ENCODE measurements at places on chromosomes 3 and 15.
A peak's percentile ranks its signal among the peaks of the same experiment; 100 is the strongest.

DNA sequence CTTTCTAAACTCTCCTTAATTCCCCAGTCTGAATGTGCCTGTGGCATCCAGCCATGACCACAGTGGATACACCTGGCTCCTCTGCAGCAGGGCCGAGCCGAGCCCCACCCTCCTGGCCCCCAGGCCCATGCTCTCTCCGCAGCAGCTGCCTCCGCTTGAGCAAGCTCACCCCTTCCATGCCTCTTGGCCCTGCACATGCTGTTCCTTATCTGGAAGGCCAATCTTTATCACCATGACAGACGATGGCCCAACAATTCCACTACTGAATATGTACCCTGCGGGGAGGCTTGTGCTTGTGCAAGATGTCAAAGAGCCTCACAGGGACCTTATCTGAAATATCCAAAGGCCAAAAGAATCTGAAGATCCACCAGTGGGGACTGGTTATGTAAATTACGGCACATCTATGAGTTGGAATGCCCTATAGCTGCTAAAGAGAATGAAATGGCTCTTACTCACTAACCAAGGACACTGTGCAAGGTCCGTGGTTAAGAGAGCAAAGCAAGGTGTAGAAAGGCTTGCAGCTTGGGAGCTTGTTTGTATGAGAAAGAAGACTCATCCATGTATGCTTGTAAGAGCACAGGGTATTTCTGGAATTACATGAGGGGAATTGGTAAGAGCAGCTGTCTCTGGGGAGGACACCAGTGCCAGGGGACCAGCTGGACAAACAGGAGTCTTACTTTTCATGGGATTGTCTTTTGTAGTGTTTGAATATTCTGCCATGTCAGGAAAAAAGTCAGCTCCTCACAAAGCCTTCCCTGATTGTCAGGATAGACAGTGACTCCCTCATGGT is 55.2 kb downstream of the WNT7A start:
- DNase-seq = no peak

GRCh38 chr3:53841296-53841695 is 4.9 kb downstream of the CHDH start:
- no peak for DNase-seq

- no peak for DNase-seq
Observed at GRCh38 chr3:186299327-186299726, 62.7 kb downstream of the DGKG start.

GRCh38 chr3:14228681-14229470 is 50.3 kb downstream of the LSM3 start:
- DNase-seq = no peak

- no peak for DNase-seq
Observed at GRCh38 chr3:149575213-149575960, 82.4 kb downstream of the WWTR1 start.

- DNase-seq = no peak
Observed at GRCh38 chr3:112763258-112763657, 83.4 kb downstream of the CD200R1L start.

DNA sequence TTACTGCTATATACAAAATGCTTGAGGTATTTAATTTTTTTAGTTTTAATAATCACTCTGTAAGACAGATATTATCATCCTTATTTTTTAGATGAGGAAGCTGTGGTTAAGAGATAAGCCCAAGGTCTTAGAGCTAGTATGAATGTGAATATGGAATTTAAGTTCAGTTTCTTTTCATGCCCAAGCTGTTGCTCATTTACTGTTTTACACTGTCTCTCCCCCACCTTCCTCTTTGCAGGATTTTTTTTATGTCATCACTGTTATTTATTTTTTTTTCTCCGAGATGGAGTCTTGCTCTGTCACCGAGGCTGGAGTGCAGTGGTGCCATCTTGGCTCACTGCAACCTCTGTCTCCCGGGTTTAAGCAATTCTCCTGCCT is 22.5 kb downstream of the MAP2K5 start:
- DNase-seq = no peak

- no peak for DNase-seq
Observed at GRCh38 chr3:197007953-197008352, 21.7 kb downstream of the MELTF start.

DNA sequence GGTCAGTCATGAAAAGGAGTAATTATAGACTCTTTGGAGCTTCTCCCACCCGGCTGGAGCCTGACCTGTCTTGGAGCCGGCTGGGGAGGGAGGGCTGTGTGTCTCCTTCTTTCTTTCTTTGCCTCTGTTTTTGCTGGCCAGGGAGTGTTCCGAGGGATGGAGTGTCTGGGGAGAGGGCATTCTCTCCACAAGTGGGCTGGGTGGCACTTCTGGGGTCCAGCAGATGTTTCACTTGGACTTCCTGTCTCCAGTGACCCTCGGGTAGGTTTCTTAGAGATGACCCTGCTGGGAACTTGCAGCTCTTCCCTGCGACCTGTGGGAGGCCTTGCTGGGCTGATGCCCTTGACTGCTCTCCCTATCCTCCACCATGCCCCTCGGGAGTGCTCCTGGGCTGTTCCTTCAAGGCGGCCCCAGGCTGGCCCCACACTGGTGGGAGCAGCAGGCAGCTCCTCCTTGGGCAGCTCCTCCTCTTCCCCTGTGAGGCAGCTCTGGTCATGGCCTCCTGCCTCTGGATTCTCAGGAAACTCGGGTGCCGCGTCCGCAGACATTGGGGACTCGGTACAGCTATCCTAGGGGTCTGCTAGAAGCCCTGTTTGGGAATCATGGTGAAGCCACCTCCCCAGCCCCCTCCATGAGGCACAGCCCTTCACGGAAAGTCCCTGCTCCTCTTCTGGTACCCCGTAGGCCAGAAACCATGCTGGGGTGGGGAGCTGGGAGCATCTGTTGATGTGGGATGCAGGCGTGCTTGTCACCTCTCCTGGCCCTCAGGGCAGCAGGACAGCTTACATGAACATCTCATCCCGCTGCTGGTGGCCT is 44.9 kb downstream of the APBA2 start:
- DNase-seq = peak; percentile 9

- DNase-seq = no peak
Observed at GRCh38 chr3:195441476-195441991, 1.3 kb downstream of the ACAP2 start.

- DNase-seq = no peak
Observed at GRCh38 chr3:23994244-23994569, 49.1 kb downstream of the NR1D2 start.

GRCh38 chr3:36494461-36495109 is 114.3 kb downstream of the STAC start:
- DNase-seq = no peak

- no peak for DNase-seq
Observed at GRCh38 chr3:154616298-154616697, 186.3 kb upstream of the GPR149 start.

GRCh38 chr3:197261164-197261509 is 37.3 kb downstream of the DLG1 start:
- DNase-seq = no peak

DNA sequence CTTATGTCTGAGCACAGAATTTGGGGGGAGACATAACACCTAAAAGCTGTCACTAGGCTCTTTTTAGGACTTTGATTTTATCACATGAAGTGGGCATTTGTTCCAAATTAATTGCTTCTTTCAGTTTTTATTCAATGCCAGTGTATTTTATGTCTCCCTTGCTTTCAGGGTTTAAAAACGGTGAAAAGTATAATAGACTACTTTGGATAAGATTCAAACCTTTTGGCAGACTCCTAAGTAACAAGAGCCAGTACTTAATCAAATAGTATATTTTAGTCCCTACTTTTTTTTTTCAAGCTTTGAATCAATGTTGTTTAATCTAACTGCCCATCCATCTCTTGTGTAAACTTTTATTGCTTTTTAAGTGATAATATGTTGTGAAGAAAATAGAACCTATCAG is 847.2 kb upstream of the DPPA4 start:
- DNase-seq = no peak

- no peak for DNase-seq
Observed at GRCh38 chr3:108225221-108225620, 3.0 kb upstream of the IFT57 start.

DNA sequence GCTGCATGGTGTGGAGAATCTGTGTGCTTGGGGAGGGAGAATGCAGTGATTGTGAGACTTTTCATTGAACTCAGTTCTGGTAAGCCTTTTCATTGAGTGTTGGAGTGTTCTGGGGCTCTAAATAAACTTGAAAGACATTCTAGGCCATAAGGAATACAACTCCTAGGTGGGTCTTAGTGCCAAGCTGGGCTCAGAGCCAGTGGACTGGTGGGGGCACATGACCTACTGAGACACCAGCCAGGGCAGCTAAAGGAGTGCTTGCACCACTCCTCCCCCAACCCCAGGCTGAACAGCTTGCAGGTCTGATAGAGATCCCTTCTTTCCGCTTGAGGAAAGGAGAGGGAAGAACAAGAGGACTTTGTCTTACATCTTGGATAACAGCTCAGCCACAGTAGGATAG is 21.7 kb upstream of the KPNA4 start:
- DNase-seq = no peak

GRCh38 chr15:59333401-59334075 is 39.1 kb downstream of the MYO1E start:
- no peak for DNase-seq

- no peak for DNase-seq
Observed at GRCh38 chr3:78812166-78812565, 955.6 kb downstream of the ROBO1 start.

GRCh38 chr15:85475711-85476110 is 95.3 kb downstream of the AKAP13 start:
- no peak for DNase-seq

DNA sequence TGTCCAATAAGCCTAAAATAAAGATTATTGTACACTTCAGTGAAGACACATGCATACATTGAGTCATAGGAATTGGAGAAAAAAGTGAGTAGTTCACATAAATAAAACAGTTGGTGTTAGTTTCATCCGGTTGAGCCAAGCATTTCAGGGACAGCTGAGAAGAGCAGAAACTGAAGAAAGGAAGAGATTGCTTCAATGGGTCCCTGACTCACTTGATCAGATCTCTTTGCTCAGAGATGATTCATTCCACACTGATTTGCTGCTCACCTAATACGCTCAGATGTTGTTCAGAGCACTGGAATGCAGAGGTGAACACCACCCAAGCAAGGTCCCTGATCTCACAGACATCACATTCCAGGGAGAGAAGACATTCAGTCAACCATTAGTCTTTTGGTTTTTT is 93.7 kb downstream of the RAD18 start:
- no peak for DNase-seq

GRCh38 chr15:71348597-71348996 is 233.3 kb downstream of the THSD4 start:
- no peak for DNase-seq

DNA sequence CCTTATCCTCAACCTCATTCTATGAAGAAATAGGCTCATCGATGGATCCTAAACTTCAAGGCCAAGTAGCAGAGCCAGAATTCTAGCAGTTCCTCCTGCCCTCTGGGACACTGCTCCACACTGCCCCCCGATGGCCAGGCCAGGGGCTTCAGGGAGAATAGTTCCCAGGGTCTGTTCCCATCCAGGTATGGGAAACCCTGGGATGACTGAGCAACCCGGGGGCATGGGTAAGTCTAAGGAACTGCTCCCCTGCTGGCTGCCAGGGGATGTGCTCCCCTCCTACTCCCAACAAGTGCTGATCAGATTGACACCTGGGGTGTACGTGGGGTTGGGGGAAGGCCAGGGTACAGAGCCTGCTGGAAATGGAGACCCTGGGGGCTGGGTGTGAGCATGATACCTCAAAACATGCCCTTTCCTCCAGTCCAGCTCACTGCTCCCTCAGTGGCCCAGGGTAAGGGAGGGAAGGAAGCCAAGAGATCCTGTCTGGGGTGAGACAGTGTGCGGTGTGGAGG is 7.6 kb downstream of the ULK3 start:
- peak; percentile 54 for DNase-seq

DNA sequence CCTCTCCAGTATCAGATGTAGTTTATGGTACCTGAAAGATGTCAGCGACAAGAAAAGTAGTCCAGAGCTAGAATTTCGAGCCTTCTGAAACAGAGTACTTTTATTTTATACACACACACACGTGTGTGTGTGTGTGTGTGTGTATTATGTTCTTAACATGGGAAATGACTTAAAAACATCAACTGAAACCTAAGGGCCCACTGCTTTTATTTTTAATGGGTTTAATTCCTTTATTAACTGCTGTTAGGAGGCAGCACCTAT is 1.9 kb downstream of the TCF12 start:
- DNase-seq = no peak

GRCh38 chr15:97627634-97628033 is 332.9 kb upstream of the ARRDC4 start:
- no peak for DNase-seq

GRCh38 chr3:132682201-132682600 is 22.1 kb downstream of the UBA5 start:
- no peak for DNase-seq

DNA sequence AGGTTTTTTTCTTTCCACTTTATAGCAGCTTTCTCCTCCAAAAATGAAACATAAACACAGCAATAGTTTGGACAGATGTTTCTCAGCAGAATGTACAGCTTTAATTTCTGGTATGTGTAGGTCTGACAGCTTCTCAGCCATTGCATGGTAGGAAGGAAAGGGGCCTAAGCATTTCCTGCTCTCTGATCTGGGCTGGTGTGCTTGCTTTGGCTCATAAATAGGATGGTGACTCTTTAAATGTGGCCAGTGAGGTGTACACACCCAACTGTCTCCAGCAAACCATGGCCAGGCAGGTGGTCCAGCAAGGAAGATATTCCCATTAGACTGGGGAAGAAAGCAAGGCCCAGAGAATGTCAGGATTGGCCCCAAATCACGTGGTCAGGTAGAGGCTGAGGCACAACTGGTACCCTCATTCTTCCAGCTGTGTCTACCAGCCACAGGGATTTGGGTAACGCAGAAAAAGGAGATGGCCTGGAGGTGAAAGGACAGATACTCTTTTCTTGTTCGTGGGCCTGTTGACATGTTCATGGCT is 52.1 kb downstream of the ITGA11 start:
- no peak for DNase-seq

- DNase-seq = no peak
Observed at GRCh38 chr15:28037969-28038590, 61.0 kb downstream of the OCA2 start.

DNA sequence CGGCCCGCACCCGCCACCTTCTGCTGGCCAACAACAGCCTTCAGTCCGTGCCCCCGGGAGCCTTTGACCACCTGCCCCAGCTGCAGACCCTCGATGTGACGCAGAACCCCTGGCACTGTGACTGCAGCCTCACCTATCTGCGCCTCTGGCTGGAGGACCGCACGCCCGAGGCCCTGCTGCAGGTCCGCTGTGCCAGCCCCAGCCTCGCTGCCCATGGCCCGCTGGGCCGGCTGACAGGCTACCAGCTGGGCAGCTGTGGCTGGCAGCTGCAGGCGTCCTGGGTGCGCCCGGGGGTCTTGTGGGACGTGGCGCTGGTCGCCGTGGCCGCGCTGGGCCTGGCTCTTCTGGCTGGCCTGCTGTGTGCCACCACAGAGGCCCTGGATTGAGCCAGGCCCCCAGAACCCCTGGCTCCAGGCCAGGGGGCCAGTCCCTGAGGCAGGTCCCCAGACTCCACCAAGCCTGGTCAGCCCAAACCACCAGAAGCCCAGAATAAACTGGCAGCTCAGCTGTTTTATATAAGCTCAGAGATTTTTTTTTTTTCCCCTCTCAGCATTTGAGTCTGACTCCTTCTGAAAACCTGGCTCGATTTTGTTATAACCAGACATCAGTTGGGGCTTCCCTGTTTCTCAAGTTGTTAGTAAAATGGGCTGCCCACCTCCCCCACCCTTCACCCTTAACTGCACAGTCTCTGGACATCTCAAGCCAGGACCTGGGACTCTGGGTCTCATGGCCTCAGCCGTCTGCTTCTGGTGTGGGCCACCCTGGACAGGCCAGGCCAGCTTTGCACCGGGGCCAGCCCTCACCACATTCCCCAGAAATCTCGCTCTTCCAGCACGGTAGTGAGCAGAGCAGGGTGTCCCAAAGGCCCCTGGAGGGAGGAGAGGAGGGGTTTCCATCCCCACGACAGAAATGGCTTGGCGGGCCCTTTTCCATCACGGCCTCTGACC is 1.6 kb downstream of the GP9 start:
- no peak for DNase-seq

GRCh38 chr3:132622148-132622547 is 25.1 kb downstream of the ACKR4 start:
- no peak for DNase-seq
